ENCODE measurements at places on chromosomes 11 and 22.

- DNase-seq = no peak
These were observed 103.2 kb downstream of the C11orf65 start for GRCh38 chr11:108364159-108364558.

DNA sequence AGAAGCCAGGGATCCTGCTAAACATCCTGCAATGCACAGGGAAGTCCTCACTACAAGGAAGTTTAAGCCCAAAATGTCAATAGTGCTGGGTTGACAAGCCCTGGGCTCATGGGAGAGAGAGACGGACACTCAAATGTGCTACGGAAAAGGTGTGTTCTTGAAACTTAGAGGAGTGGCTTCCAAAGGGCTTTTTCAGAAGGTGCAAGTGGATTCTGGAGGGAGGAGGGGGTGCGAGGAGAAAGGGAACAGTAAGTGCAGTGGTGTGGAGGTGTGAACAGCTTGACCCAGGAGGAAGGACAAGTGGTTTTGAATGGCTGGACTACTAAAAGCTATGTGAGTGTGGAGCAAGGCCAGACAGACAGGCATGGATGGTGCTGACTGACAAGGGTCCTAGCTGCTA, 50.4 kb upstream of the CECR2 start:
- DNase-seq = no peak

GRCh38 chr11:126139111-126140091, 72.0 kb downstream of the RPUSD4 start:
- no peak for DNase-seq

DNA sequence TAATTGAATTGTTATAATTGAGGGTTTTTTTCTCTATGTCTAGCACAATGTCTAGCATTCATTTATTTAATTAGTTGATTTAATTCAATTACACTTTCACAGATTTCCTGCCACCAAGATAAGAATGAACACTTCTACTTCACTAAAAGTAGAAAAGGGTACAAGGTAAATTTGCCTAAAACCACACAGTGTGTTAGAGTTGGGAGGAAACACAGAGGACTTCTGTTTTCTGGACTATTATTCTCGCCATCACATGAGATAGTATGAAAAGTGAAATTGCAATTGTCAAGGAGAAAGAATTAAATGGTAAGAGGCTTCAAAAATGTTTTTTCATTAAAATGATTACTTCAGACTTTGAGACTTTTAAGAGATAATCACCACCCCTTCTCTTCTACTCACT, 109.5 kb downstream of the ETS1 start:
- no peak for DNase-seq

DNA sequence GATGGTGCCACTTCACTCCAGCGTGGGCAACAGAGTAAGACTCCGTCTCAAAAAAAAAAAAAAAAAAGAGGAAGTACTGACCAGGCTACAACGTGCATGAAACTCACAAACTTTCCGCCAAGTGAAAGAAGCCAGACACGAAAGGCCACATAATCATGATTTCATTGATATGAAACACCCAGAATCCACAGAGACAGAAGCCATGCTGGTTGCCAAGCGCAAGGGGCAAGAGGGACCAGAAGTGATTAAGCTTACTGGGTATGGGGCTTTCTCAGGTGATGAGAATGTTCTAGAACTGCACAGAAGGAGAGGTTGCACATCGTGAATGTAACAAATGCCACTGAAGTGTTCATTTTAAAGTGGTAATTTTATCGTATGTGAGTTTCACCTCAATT, 60.9 kb downstream of the CELSR1 start:
- DNase-seq = no peak

DNA sequence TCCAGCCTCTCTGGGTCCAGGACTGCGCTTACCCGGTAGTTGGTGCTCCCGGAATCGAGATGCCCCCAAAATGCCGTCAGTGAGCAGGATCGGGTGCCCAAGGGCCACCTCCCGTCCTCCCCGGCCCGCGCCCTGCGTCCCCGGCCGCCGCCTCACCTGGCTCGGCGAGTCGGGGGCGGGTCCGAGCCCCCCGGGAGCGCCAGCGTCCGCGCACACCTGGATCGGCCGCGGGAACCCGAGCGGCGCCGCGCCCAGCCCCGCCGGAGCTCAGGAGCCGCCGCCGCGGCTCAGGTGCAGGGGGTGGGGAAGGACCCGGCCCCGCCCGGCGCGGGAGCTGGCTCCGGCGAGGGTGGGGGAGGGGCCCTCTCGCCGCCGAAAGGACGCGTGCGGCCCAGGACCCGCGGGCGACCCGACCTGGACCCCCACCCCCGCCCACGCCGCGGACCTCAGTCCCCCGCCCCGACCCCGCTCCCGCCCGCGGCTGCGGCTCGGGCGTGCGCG, at the start of gene SHANK2:
SHANK2 (minus strand) TSS at position 309 of the 501 bp plus-strand sequence. CDS start 105,251 bp downstream, outside the sequence.
- no peak for DNase-seq

GRCh38 chr11:96149743-96150555, 193.0 kb downstream of the MAML2 start:
- DNase-seq = no peak

GRCh38 chr11:119809346-119809745, 80.3 kb upstream of the NECTIN1 start:
- DNase-seq = no peak

DNA sequence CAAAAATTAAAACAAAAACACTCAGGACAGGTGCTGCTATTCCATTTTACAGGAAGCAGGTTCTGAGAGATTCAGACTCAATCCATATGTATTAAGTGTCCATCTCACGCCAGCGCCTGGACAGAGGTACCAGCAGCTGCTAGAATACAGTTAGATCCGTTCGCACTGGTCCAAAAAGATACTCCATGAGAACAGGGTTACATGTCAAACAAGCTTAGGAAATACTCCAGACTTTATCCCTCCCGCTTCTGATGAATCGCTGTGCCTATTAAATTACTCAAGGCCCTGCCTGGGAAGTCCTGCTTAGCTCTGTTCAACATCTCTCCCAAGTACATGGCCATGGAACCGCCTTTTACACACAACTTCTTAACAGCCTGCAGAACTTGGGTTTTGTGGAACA, 50.2 kb upstream of the SLC35C1 start:
- no peak for DNase-seq

DNA sequence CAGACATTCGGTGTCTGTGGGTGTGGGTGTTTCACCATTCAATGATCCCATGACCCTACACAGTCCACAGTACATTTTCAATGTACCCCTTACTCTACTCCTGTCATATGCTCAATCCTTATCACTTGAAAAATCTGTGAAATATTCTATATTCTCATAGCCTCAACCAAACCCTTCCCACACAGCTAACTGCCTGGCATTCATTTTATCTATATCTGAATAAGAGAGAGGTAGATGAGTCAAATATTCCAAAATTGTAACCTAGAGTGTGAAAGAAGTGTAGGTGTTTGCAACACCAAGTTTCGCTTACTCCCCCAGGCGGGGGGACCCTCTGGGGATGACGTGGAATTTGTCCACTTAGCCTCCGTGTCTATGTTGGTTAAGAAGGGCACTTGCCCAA, 354.8 kb downstream of the ETS1 start:
- DNase-seq = no peak

GRCh38 chr11:127075758-127076157, 75.2 kb upstream of the KIRREL3 start:
- DNase-seq = no peak

GRCh38 chr22:21051831-21052400, 6.2 kb downstream of the LRRC74B start:
- DNase-seq = no peak

DNA sequence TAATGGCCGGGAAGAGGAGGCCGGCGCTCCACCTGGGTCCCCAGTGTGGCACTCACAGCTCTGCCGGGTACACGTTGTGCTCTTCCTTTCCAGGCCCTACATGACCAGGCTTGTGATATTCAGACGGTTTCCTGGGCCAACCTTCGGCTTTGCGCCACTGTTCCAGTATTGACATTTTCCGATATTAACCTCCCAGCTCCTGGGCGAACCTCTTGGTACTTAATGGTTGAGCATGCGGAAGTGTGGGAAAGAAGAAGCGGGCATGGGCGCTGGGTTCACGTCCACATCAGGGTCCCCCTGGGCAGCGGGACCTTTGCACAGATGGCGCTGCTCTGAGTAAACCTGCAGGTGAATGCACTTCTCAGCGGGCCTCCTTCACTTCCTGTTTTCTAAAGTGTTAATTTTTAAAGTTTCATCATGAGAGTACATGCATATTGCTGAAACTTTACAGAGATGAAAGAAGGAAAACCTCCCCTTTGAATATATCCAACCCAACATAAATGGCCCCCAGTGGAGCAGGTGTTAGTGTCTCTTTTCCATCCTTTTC, 286.7 kb downstream of the TBC1D22A start:
- DNase-seq = no peak

- no peak for DNase-seq
These were observed 40.2 kb downstream of the SCGB1A1 start for GRCh38 chr11:62459080-62459479.

- DNase-seq = no peak
These were observed 611.7 kb downstream of the NTM start for GRCh38 chr11:131982154-131982553.

DNA sequence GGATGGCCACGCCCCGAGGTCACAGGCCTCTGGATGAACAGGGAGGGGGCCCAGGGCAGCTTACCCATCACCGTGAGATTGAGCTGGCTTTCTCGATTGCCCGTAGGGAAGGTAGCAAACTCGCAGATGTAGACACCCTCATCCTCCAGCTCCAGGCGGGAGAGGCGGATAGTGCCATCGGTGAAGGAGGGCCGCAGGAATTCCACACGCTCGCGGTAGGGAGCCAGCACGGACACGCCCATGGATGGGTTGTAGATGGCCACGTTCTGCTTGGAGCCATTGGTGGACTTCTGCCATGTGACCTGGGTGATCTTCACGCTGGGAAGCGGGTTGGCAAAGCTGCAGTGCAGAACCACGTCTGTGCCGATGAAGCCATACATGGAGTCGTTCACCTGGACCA, 50.6 kb downstream of the NECTIN1 start:
- DNase-seq = no peak

DNA sequence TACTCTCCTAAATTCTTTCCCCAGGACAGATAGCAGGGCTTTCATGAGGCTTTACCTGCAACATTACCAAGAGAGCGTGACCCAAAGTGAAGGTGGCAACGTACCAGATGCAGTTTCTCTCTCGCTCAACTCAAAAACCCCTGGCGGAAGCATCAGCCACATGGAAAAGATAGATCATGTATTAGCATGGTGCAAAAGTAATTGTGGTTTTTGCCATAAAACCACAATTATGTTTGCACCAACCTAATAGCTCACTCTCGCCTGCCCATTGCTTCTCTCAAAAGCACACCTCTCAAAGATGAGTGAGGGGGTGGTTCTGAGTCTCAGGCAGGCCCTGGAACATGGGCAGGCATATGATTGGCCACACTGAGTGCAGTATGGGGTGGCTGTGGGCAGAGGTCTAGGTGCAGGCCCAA, 7.0 kb downstream of the MS4A6A start:
- no peak for DNase-seq

DNA sequence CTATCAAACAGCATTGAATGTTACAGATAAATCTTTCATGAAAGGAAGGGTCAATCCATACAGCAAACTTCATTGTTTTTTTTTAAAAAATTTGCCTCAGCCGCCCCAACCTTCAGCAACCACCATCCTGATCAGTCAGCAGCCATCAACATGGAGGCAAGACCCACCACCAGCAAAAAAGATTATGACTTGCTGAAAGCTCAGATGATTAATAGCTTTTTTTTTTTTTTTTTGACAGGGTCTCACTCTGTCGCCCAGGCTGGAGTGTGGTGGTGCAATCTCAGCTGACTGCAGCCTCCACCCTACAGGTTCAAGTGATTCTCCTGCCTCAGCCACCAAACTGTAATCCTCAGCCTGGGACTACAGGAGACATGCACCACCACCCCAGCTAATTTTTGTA, 18.0 kb upstream of the CD3E start:
- no peak for DNase-seq

DNA sequence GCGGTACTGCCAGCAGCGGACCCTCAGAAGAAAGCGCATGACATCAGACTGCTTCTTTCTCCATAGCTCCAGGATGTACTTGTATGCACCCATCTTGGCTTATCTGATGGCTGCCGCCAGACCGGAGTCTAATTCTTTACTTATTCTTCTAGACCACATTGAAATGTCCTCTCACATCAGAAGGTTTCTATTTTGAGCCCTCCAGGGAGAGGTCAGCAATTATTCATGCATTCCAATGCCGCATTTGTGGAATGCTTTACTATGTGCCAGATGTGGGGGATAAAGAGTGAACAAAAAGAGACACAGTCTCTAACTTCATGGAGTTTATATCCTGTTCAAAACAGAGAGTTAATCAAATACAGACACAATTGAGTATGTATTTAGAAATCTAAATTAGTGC, 230.1 kb downstream of the MIAT start:
- DNase-seq = no peak

GRCh38 chr22:38867124-38867455, 4.9 kb downstream of the CBX6 start:
- DNase-seq = no peak

DNA sequence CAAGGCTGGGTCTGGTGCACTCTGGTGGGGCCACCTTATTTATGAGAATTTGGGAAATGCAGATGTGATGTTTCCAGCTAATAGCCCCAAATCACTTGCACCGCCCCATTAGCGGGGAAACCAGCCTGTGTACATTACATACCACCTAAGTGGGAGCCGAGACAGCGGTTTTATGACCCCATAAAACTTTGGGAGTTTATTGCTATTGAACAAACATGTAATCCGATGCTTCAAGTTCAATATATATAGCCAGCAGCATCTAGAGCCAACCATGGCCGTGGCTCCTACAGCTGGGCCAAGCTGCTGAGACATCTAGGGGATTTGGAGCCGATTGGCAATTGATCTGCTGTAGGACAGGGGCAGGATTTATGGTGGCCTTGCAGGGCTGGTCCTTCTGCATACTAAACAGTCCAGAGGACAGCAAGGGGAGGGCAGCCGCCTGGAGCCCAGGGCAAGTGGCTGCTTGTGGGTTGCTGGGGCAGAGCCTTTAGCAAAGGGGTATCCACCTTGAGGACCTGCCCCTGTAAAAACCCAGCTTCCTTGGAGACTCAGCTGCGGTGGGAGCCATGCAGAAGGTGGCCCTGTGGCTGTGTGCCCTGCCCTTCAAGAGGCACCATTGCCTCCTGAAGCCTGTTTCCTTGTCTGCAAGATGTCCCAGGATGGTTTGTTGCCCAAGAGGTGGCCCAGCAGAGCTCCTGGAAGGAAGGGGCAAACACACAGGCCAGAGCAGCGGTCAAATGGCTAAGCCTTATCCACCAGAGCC, 47.9 kb upstream of the CCDC188 start:
- no peak for DNase-seq

DNA sequence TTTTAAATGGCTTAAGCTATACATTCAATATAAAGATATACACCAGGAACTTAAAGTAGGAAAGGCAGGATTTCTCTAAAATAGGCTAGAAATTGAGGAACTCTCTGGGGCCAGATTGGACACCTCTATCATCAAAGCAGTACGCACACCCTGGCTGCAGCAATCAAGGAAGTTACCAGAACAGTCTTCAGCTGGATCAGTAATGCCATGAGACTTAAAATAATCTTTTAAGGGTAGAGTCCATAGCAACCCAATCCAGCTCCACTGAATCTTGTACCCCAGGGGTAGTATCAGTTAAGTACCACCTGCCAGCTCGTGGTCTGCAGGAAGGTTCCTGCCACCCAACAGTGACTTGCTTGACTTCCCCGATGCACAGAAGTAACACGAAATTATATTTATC, 3.0 kb downstream of the RDX start:
- DNase-seq = no peak
